Right ventricle myocardium superior (tissue), 1 donor: ENCODE measurements at places on chromosomes 7 and 10.

DNA sequence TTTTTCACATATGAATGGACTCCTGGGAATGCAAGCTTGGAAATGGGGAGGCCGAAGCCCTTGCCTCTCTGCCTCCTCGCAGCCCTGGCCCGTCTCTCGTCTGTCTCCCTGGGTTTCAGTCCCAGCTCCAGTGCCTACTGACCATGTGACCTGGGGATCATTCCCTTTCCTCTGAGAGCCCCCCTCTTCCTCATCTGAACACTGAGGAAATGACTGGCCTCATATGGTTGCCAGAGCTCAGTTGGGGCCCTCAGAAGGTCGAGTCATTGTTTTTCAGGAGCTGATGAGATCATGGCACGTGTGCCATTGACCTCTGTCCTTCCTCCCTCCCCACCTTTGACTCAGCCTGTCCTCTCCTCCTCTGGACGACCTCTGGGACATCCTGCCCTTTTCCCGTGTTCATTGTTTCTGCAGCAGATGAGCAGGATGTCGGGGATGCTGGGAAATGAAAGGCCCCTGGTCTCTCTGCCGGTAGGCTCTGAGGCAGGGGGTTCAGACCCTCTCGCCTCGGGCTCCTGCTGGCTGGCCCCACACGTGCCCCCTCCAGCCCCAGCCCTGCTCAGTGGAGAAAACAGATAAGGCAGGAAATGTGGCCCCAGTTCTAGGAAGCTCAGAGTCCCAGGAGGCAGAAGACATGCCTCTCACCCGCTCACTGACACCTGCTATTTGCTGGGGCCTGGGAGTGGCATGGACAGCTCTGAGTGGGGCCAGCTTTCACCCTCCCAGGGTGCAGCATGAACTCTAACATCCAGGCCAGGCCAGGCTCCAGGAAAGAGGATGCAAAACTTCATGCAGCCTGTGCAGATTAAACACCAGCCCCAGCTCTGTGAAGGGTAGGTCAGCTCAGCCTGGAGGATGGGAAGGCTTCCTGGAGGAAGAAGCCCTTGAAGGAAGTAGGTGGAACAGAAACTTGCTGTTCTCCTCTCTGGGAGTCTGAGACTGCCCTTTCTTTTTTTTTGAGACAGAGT is 8.3 kb upstream of the PPP1R35 start:
- DNase-seq: peak; percentile 49

DNA sequence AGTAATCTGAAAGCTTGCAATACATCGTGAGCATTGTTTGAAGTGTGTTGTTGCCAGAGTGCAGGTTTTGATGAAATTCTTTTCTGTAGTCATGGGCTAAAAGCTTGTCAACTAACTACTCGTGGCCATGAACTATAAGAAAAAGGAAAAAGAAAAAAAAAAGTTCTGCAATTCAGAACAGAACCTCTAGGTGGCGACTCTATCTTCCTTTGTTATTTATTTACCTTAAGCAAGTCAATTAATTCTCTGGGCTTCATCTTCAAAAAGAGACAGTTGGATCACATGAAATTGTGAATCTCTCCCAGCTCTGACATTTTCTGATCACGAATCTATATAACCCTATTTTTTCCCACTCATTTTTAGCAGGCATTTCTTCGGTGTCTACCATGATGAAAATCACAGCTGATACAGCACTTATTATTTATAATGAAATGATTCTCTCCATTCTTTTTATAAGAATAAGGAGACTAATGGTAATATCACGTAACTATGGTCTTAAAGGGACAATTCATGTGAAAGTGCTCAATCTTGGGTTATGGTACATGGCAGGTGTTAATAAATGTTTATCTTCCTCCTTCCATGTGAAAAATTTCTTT is 18.8 kb downstream of the TMEM196 start:
- DNase-seq: no peak

DNA sequence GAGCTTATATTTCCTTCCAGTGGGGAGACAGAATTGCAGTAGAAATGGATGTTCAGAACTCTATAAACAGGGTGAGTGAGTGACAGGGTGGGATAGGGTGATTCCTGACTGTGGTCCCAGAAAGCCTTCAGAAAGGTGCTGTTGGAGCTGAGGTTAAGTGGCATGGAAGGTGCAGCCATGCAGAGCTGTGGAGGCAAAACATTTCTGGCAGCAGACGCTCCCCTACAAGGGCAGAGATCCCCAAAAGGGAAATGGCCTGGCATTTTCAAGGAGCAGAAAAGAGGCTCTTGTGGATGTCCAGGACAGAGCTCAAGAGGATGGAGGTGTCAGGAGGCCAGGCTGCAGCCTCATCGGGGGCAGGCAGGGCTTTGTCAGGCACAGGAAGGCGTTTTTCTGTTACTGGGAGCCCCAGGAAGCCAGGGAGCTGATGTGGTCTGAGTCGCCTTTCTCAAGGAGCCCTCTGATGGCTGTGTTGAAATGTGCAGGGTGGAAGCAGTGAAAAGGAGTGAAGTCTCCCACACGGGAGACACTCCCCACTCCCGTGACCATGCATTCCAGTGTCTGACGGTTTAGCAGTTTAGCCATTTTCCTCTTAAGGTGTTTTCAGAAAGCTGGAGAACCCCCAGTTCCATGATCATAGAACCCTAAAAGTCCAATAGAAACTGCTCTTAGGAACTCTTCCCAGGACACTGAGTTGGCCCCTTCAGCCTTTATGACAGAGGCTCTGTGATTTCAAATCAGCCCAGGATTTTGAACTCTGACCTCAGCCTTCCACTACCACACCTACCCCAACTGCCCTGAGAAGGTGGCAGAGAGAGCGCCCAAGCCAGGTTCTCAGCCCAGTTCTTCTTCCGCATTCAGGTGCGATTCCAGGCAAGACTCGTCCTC is 96.2 kb downstream of the C10orf105 start:
- DNase-seq: no peak

GRCh38 chr10:48759113-48759901 is 74.6 kb downstream of the WDFY4 start:
- no peak for DNase-seq

GRCh38 chr10:112390125-112390703 is 16.3 kb downstream of the ACSL5 start:
- DNase-seq: no peak
